ENCODE measurements at places on chromosomes 13 and 19.
A peak's percentile ranks its signal among the peaks of the same experiment; 100 is the strongest.

DNA sequence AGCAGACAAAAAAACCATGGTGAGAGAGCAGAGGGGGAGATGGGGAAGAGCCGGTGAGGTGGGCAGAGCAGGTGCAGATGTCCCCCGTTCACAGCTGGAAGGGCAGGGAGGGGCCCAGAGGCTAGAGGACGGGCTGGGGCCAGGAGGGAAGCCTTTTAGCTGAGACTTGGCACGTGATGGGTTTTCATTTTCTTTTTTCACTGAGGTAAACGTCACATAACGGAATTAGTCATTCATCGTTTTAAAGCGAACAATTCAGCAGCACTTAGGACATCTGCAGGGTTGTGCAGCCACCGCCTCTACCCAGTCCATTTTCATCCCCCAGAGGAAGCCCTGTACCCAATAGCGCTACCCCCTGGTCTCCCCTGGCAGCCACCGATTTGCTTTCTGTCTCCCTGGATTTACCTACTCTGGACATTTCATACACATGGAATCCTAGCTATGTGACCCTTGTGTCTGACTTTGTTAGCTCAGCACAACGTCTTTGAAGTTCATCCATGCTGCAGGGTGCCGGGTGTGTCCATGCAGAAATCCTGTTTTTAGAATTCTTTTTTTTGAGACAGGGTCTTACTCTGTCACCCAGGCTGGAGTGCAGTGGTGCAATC is 16.0 kb upstream of the EMC10 start:
- DNase-seq, result no peak

GRCh38 chr13:46327246-46327645 is 59.8 kb downstream of the RUBCNL start:
- DNase-seq, result no peak

- peak; percentile 54 for DNase-seq
Measured at GRCh38 chr19:13102666-13103580, at the start of gene LYL1. TSS of gene LYL1 (minus strand) at chr19:13102858. CDS start at chr19:13101171, 1,687 bp downstream.

DNA sequence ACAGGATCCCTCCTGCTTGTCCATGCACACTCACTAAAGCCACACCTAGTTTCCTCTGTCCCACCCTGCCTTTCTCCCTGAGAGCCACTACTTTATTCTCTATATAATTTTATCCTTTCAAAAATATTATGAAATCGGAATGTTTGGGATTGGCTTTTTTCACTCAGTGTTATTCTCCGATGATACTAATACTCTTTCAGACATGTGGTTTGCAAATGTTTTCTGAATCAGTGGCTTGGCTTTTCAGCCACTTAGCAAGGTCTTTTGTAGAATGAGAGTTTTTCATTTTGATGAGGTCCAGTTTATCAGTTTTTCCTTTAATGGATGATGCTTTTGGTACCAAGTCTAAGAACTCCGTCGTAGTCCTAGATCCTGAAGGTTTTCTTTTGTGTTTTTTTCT is 11.6 kb downstream of the SPATA13 start:
- no peak for DNase-seq

GRCh38 chr19:30841934-30842333 is 469.8 kb downstream of the ZNF536 start:
- no peak for DNase-seq

DNA sequence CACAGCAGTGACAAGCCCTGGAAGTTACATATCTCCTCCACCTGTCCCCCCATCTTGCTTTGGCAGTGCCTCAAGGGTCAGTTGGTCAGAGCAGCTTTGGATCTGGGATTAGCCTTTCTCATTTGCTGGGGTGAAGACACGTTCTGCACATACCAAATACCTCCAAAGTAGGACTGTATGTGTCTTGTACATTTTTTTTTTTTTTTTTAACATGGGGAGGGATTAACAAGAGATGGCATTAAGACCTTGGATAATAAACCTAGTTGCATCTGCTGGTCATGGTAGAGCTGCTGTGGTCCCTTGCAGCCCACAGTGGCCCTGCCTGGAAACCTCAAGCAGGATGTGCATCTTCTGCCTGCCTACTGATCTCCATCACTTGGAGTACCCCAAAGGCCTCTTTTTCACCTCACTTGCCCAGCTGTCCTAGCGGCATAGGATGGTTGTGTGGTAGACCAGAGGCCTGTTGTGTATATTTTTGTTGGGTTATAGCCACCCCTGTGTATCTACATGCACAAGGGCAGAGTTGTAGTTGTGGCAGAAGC is 2.5 kb downstream of the RPS19 start:
- no peak for DNase-seq

DNA sequence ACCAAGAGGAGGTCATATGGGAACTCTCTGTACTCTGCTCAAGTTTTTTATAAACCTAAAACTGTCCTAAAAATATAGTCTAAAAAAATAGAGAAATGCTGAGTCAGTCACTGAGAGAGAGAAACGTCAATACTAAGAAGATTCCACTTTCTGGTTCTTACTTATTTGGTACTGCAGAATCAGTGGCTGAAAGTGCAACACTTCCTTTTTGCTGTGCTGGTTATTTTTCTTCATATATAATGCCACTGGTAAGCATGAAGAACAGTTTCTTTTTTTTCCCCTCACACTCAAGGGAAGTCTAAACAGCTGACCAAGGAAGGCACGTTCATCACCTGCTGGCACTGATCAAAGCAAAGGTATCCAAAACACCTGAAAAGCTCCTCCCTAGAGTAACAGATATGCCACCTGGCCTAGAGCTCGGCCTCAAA is 44.3 kb upstream of the N4BP2L1 start:
- DNase-seq, result no peak

DNA sequence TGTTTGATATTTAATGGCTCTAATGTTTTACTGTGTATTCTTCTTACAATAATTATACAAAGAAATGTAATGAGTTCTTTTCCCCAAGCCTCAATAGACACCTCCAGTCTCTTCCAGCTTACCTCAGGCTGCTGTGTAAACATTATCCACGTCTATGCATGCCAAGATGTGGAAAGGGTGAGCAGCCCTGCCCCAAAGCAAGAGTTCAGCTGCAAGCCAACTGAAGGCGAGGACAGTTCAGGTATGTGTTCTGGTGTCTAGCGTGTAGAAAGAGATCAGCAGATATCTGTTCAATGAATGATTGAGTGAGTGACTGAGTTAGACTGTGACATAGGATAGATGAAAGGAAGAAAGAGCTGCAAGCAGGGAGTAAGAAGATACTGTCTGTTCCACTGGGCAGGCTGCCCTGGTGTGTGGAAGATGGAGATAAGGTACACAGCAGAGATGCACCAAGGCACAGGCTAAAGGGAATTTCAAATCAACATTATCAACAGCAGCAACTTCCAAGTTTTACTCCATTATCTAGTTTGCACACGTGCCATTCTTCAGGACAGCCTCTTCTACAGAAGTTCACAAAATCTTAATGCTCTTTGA is 66.0 kb downstream of the LATS2 start:
- no peak for DNase-seq

- DNase-seq, result peak; percentile 18
Measured at GRCh38 chr19:10418485-10419199, 1.7 kb upstream of the PDE4A start.

GRCh38 chr13:98144801-98145350 is 2.0 kb downstream of the FARP1 start:
- peak; percentile 84 for DNase-seq

DNA sequence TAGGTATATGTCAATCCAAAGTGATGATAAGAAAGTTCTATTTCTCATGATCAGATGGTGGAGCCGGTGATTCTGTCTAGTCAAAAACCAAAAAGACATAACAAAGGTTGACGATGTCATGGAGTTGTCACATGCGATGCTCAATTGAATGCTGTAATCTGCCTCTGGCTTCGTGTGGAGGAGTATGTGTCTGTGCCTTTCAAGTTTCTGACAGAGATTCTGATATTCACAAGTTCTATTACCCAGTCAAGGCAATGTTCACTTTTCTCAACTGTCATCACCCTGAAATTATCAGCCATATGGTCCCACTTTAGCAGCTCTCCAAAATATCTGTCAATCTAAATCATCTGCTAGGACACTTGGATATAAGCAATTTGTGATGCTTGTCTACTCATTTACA is 367.6 kb upstream of the PRR20A start:
- DNase-seq, result no peak

DNA sequence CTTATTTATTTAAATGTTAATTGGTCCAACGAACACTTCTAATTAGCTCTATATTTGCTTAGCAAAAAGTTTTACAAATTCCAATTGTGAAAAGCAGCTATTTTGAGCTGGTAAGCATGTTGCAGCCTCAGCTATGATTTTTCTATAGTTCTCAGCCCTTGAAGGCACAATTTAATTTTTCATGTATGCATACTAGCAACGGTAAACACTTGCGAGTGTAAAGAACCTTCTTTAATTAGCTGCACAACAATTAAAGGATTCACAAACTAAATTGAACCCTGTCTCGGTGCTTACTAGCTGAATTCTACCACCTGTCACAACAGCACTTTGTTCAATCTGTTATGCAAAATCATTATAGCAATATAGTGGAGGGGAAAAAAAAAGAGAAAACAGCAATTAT is 29.8 kb downstream of the ZNF536 start:
- no peak for DNase-seq

GRCh38 chr19:40684280-40684679 is 6.2 kb downstream of the NUMBL start:
- no peak for DNase-seq

- DNase-seq, result peak; percentile 52
Measured at GRCh38 chr13:27403203-27403678, 21.2 kb upstream of the GTF3A start.

- no peak for DNase-seq
Measured at GRCh38 chr13:92173254-92173653, 774.8 kb downstream of the GPC5 start.

- DNase-seq, result no peak
Measured at GRCh38 chr19:46514589-46515289, 19.1 kb upstream of the PNMA8B start.

GRCh38 chr19:10568062-10568825 is 535 bp downstream of the CDKN2D start:
- DNase-seq, result no peak

DNA sequence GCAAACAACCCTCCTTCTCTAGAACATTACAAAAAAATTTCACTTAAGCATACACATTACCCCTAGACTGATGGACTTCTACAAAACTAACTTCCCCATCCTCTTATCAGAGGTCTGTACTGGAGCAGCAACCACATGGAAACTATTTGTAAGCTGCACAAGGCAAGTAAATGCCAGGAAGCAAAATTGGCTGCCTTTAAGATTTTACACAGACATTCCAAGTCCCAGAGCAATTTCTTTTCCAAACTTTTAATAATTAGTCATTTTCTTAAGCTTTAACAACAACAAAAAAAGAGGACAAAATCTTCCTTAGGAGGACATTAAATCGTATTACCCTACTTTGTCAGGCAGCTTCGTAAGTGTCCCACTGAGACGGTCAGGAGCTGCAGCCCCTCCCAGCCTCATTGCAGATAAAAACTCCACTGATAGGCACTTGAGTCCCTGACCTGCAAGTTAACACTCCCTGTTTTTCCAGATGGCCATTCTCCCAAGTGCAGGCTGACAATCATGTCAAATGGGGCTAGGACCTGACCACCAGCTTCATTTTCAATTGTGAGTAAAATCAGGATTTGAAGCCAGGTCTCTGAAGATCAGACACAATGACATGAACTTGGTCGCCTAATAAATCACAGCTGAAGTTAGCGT is 680.1 kb downstream of the DIAPH3 start:
- DNase-seq, result no peak

DNA sequence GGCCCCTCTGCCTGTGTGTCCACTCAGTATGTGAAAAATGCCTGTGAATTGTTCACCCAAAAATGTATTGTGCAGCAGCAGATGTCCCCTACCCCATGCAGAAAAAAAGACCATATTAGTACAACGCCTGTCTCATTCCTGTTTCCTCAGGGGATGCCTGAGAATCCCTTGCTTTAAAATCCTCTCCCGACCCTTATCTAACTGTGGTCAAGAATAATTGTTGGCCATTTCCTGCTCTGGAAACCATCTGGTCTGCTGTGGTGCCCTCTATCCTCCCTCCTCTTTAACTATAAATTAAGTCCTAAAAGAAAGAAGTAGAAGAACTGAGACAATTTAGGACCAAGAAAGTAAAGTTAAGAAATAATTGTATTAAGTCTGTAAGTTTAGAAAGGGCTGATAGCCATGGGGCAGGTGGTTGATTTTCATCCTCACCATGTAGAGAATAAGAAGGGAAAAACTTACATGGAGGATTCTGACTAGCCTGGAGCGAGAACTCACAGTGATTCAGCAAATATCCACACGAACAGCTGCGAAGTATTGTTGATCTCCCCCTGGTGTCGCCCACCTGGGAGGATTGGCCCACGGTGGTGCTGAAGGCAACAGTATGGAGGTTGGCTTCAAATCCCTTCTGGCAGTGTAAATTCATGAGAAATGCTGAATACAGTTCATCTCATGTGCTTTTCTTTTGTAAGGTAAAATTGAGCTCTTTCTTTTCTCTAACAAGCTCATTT is 85.6 kb downstream of the COL4A2 start:
- DNase-seq, result no peak

- DNase-seq, result no peak
Measured at GRCh38 chr13:42673677-42674076, 99.7 kb downstream of the TNFSF11 start.

DNA sequence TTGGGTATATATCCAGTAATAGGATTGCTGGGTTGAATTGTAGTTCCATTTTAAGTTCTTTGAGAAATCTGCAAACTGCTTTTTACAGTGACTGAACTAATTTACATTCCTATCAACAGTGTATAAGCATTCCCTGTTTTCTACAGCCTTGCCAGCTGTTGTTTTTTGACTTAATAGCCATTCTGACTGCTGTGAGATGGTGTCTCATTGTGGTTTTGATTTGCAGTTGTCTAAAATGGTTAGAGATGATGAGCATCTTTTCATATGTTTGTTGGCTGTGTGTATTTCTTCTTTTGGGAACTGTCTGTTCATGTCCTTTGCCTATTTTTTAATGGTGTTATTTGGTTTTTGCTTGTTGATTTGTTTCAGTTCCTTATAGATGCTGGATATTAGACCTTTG is 4.0 kb upstream of the ZNF222 start:
- DNase-seq, result no peak

- no peak for DNase-seq
Measured at GRCh38 chr13:73781384-73781783, 352.8 kb downstream of the KLF12 start.

GRCh38 chr13:30290812-30291436 is 16.4 kb downstream of the KATNAL1 start:
- DNase-seq, result no peak

DNA sequence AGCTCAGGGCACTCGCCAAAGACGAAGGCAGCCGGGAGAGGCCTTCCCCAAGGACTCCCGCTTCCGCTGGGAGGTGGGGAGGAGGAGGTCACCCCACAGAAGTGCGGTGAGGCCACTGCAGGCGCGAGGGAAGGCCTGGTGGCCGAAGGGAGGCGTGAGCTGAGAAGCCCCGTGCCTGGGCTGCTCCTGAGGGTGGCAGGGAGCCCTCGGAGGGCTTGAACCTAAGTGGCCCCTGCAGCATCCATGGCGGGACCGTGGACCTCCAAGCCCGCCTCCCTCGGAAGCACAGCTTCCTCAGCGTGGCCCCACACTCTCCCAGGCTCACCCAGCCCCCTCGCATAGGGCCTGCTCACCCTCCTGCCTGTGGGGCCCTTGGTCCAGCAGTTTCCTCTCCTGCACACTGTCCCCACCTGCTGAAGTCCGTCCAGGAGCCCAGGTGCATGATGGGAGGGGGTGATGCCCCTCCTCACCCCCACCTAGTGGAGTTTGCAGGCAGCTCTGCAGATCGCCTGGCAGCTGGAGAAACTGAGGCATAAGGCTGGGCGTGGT is 25.9 kb downstream of the EFNA2 start:
- no peak for DNase-seq

GRCh38 chr13:102917019-102917418 is 71.2 kb downstream of the ERCC5 start:
- no peak for DNase-seq

GRCh38 chr19:18412610-18413239 is 6.5 kb upstream of the SSBP4 start:
- DNase-seq, result no peak

GRCh38 chr19:18905058-18905456 is 9.1 kb upstream of the CERS1 start:
- no peak for DNase-seq

All from HAP-1 (cell line).